ENCODE measurements at places on chromosomes 3 and 15. TPM values are rescaled to one million over a fixed set of nuclear protein-coding genes. Genes with fewer than 3 reads are reported as not detected.

The SH2D7 gene
- not detected for polyA plus RNA-seq

The SPTSSB gene
- not detected for polyA plus RNA-seq

The ITIH1 gene
- polyA plus RNA-seq = not detected

The TGM4 gene
- polyA plus RNA-seq = 0.09 TPM

The SLC35G2 gene
- polyA plus RNA-seq = not detected

The SENP8 gene
- 0.61 TPM for polyA plus RNA-seq

The SCG3 gene
- polyA plus RNA-seq = not detected
